ENCODE measurements at places on chromosomes 5 and 9.

DNA sequence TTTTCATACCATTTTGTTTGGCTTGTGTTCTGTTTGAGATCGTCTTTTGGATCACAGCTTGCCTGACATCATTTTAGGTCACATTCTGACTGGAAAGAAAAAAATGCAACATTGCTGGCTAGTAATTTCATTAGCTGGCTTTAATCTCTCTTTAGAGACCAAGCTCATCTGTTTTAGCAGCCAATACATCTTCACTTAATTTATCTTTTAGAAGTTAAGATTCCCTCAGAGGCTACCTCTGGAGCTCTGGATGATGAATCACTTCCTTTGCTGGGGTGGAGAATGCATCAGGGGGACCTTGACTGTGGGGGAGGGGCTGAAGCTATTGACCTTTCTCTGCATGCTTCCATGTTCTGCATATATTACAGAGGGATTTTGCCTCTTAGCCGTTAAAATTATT lies 181.5 kb upstream of the OTULINL start:
- peak; percentile 33 for DNase-seq

DNA sequence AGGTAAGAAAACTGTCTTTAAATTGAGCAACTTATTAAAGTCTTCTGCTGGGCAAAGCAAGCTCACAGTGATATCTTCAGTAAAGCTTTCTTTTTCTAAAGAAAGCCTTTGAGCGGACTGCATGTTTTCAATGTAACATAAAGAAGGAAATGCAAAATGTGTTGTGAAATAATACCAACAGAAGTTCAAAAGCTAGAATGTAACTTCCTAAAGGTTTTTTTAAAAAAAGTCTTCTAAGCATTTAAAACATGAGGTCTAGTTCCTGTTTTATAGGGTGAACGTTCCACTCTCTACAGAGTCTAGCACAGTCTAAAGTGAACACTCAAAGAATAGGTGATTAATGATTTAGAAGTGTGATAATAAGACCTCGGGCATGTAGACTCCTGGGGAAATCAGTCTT lies 62.9 kb downstream of the DENND1A start:
- DNase-seq, result no peak

DNA sequence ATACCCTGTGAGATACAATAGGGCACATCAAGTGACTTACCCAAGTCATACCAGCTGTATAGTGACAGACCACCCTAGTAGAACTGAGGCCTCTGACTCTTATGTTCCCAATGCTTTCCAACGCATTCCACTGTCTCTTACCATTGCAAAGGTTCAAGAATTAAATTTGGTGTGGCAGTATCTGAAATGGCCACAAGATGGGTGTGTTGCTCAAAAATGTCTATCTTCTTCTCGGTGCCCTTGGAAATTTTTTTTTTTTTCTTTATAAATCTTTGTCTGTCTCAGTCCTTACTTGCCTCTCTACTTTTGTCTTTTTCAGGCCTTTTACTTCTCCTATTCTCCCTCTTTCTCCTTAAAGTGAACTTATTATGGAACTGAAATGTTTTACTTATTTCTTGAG lies 48.4 kb downstream of the GPR21 start:
- no peak for DNase-seq

- no peak for DNase-seq
Measured at GRCh38 chr9:124355039-124355940, 60.0 kb downstream of the PSMB7 start.

- no peak for DNase-seq
Measured at GRCh38 chr9:5578018-5578697, 50.7 kb upstream of the RIC1 start.

GRCh38 chr9:123571240-123571639 lies 215.2 kb downstream of the CRB2 start:
- DNase-seq, result no peak

DNA sequence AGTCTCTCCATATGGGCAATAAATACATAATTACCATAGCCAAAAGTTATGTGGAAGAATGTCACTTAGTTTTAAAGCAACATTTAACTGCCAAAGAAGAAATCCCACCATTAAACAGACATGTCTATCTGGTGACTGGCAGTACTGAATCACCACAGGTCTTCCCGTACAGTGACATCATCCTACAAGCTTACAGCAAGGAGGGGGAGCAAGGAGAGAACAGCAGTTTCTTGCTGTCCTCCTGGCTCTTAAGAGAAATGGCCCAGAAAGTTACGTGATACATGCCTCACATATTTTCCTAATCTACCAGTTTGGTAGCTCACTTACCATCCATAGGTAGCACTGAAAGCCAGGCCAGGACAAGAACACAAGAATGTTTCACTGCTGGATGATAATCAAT lies 671.0 kb downstream of the DMRTA1 start:
- no peak for DNase-seq

- no peak for DNase-seq
Measured at GRCh38 chr5:149576021-149576420, 5.3 kb upstream of the ARHGEF37 start.

DNA sequence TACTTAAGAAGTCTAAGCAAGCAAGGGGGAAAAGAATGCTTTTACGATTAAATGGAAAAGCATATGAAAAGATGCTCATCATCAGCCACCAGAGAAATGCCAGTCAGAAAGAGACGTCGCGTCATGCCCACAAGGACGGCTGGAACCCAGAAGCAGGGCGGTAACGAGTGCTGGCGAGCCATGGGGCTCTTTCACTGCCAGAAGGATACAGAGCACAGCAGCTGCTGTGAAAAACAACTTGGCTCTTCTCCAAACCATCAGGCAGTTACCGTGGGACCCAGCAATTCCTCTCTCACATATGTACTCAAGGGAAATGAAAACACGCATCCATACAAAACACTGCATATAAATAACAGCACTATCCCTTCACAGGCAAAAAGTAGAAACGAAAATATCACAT lies 95.5 kb downstream of the CAMSAP1 start:
- no peak for DNase-seq

- no peak for DNase-seq
Measured at GRCh38 chr5:54254482-54255198, 55.7 kb downstream of the ARL15 start.

- no peak for DNase-seq
Measured at GRCh38 chr5:55577353-55578060, 42.7 kb upstream of the PLPP1 start.

DNA sequence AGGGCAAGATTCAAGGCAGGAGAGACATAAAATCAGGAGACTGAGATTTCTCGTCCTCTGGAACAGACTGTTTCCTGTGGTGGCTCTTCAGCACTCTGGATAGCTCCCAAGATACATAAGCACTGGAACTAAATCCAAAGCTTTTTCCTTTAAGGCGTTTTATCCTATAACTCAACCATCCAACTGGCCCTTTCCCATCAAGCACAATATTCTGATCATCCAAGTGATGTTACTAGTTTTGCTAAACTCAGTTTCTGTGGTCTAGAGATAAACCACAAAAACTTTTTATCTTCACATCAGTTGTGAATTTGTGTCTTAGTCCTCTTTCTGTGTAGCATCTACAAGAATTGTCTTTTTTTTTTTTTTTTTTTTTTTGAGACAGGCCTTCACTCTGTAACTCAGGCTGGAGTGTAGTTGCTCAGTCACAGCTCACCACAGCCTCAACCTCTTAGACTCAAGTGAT lies 299.4 kb downstream of the COX7C start:
- DNase-seq, result no peak

GRCh38 chr5:157187046-157187754 lies 6.6 kb downstream of the ITK start:
- no peak for DNase-seq

DNA sequence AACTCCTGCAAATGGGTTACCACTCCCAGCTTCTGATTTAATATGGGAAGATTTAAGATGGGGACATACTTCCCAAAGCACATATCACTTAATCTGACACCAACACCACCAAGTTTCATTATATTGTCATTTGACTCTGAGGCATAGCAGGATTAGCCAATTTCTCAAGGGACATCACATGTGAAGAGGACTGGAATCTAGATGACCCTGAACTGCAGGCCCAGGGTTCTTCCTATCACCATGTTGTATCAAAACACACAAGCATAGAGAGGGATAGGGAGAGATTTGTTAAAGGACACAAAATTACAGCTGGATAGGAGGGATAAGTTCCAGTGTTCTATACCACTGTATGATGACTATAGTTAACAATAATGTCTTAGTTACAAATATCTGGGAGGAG lies 168.3 kb upstream of the PPP2R2B start:
- DNase-seq, result no peak

GRCh38 chr9:133426011-133426410 lies 3.8 kb downstream of the ADAMTS13 start:
- no peak for DNase-seq

DNA sequence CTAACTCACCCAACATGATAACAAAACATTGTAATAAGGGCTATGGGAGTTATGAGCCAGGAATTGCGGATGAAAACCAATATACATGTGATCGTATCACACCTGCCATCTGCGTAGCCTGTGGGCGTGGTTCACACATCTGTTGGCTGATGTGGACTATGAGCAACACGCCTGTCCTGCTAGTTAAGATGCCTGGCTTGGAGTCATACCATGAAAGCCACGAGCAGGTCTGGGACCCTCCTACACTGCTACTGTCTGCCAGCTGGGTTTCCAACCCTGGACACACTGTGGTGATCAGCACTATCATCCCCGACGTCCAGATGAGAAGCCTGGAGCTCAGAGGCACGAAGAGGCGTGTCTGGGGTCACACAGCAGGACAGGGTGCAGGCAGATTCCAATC lies 40.2 kb downstream of the STK10 start:
- no peak for DNase-seq

GRCh38 chr5:163727028-163727427 lies 221.6 kb downstream of the MAT2B start:
- DNase-seq, result no peak

DNA sequence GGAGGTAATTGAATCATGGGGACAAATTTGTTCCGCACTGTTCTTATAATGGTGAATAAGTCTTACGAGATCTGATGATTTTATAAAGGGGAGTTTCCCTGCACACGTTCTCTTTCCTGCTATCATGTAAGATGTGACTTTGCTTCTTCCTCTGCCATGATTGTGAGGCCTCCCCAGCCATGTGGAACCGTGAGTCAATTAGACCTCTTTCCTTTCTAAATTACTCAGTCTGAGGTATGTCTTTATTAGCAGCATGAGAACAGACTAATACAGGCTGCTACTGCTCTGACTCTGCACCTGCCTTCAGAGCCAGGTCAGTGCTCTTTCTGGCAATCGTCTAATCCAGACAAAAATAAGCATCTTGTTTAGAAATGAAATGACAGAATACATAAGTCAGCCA lies 479.2 kb upstream of the TUSC1 start:
- DNase-seq, result no peak

DNA sequence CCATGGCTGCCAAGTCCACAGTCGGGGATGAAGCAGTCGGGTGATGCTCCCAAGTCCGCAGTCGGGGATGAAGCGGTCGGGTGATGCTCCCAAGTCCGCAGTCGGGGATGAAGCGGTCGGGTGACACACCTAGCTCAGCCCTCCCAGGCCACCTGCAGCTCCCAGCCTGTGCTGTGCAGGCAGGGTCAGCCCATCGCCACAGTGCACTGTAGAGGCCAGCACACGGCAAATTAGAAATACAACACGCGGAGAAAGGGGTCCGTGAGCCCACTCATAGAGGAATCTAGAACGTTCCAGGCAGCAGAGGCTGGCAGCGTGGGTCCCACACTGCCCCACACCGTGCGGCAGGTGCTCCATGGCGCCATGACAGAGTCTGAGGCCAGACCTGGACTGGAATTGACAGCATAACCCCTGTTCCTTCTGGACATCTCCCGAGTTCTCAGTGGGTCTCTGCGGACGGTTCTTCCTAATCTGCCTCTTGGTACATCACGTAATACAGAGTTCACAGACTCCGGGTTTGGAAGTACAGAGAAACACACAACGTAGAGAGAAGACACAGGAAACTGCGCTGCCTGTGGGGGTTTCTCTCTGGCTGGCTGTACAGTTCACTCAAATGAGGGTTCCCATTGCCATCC lies 7.7 kb upstream of the EXOC3 start:
- no peak for DNase-seq
